ENCODE measurements at places on chromosomes 5 and 9. TPM values are rescaled to one million over a fixed set of nuclear protein-coding genes. Genes with fewer than 3 reads are reported as not detected.

DNA sequence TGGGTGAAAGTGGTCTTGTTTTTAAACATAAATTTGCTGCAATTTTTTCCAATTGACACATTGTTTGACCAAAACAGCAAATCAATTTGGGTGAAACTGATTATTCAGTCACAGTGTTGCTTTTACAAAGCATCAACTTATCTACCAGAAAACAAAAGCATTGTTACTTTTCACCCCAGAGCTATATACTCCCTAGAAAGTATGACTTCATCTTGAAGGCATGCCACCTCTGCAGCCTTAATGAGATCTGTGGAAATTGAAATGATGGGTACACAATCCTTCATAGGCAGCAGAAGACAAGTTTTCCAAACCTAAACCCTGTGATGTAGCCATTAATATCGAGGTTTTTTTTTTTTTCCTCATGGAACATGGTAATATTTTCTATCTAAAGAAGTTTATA is 615.9 kb downstream of the CHSY3 start:
- DNase-seq: no peak
- no peaks in the 10 kb centered on the region for H3K4me1 ChIP-seq
- no peak overlapping the region for H3K4me3 ChIP-seq

The TLR4 gene
- polyA plus RNA-seq: 0.62 TPM

The GFI1B gene
- polyA plus RNA-seq: not detected

DNA sequence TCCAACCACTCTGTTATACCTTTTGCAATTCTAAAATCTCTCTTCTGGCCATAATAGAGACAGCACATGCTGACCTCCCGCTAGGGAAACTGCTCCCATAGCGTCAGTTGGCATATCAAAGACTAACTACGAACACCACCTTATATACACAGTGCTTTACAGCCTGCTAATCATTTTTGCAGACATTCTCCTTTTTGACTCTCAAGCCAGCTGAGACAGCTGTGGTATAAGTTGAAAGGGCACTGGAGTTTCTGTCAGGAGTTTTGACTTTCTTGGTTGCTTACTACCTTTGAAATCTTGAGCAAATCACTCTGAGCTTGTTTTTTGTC is 160.2 kb upstream of the TBCA start:
- DNase-seq: no peak
- H3K27me3 ChIP-seq: peaks cover 3% of the 10 kb centered on the region
- no peaks in the 10 kb centered on the region for H3K36me3 ChIP-seq
- no peak overlapping the region for H3K4me3 ChIP-seq

DNA sequence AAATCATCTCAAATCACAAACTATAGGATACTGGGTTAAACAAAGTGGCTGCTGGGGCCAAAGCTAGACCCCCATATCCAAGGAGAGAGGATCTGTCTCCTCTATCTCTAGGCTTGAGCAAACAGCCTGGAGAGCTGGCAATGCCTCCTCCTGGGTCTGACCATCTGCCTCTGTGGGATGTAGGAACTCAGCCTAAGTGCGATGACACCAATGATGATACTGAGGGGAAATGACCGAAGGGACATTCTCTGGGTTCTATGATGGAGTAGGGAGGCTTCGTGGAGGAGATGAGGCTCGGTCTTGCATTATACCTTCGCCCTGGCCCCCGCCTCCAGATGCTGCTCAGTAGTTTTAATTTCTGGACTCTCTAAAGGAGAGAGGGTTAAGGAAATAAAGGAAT is 9.3 kb upstream of the SPATA24 start:
- no peaks in the 10 kb centered on the region for H3K27me3 ChIP-seq
- no peak for DNase-seq
- no peak overlapping the region for H3K4me3 ChIP-seq
- no peak overlapping the region for H3K27ac ChIP-seq
- H3K36me3 ChIP-seq: no peaks in the 10 kb centered on the region

- no peaks in the 10 kb centered on the region for H3K27me3 ChIP-seq
- DNase-seq: no peak
- H3K27ac ChIP-seq: peak overlapping the region; percentile 69
These were observed 27.9 kb downstream of the NANS start for GRCh38 chr9:98084396-98084795.

Measured in immature natural killer cell (primary cell).